Activated CD8-positive, alpha-beta memory T cell treated with anti-CD3 and anti-CD28 coated beads for 1 hour (primary cell): ENCODE measurements at places on chromosomes 6 and 20.

GRCh38 chr20:38117635-38118034 lies 47.4 kb downstream of the TGM2 start:
- no peak for DNase-seq

GRCh38 chr20:19981031-19981451 lies 36.1 kb upstream of the NAA20 start:
- DNase-seq, result no peak

GRCh38 chr6:27839626-27840475 lies 72.3 kb downstream of the OR2B2 start:
- DNase-seq, result no peak

GRCh38 chr6:170177772-170178560 lies 112.9 kb downstream of the DLL1 start:
- DNase-seq, result no peak

- no peak for DNase-seq
Measured at GRCh38 chr6:132937466-132937906, 123.1 kb downstream of the RPS12 start.

DNA sequence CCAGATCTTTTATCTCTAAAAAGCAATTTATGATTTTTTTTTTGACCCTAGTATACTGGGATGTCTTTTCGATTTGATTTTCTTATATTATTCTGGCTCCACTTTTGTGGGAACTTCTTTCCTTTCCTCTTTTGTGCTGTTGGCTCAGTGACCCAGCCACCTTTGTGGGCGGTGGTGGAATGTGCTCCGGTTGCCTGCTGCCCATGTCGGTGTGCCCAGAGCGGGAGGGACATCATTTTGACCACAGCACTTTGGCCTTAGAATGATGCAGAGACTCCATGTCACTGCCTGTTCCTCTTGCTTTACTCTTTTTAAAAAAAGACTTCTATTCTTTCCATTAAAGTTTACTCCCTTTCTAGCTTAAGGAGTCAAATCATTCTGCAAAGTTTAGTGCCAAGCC lies 198.0 kb downstream of the FARS2 start:
- no peak for DNase-seq

DNA sequence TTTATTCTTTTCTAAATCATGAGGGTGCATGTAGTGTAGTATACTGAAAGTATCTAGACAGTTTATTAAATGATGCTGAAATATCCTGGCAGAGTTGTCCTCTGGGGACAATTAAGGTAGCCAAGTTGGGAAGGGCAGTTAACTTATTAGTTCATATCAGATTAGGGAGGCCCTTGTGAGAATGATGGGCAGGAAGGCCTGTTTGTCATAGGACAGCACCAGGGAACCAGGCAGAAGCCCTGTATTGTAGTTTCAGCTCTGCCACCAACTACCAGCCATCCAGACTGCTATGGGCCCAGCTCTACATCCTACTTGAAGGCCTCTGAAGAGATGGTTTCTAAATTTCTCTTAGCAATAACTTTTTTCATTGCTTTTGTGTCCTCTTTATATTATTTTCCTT lies 4.0 kb downstream of the MYLIP start:
- no peak for DNase-seq

DNA sequence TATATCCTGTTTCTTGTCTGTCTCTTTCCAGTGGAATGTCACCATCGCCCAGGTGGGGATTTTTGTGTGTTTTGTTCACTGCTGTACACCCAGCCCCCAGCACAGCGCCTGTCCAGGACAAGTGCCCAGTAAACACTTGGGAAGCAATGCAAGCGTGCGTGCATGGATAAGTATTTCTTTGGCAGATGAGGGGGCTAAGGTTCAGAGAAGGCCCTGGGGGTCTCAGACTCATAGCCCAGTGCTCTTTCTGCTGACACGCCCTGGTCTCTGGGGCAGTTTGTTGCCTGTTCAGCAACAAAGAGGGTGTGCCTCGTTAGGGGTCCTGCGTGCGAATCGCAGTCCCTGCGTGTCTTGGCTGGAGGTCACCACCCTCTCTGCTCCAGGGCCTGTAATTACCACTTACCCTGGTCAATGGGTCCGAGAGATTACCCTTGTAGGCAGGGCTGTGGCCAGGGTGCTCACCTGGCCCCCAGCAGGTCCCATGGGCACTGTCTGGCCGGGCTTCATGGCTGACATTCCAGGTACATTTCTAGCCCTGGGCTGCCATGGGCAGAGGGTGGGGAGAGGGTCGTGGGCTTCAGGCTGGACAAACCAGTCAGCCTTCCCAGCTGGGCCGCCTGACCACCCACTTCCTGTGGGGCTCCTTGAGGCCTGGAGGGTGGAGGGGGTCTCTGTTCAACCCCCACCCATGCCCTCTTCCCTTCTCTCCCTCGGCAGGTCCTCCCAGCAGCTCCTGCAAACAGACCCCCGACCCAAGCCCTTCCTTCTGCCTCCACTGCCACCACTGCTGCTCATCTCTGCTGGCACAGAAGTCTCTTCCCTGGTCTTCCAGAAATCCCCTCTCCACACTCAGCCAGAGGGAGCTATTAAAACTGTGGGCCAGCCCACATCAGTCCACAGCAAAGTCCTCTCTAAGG lies 87.1 kb downstream of the CEBPB start:
- no peak for DNase-seq

DNA sequence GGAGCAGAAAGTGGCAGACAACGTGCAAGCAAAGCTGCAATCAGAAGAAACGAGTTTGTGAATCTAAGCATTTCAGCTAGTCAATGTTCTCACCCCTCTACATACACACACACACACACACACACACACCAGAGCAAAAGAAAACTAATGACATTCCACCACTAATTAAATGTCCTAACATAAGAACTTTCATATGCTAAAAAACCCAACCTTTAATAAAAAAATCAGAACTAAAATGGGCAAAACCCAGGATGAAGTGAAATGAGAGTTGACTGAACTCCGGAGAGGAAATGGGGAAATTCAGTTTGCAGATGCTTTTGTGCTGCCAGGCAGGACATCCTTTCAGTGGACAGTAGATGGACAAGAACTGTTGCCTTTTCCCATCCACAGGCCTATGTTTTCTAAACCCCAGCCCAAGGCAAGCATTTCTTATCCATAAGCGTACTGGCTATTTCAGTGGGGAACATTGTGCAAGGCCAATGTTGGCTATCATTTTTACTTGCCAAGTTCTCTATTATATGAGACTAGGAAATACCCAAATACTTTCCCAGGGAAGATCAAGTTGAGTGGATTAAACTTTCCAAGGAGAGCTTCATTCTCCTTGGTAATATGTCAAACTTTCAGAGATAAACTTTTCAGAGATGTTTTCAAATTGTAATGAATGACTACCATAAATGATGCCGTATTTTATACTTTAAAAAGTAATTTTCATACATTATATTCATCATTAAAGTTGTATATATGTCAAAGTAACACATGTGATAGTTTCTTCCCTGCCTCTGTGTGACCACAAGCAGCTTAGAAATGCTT lies 27.3 kb downstream of the RIN2 start:
- no peak for DNase-seq

DNA sequence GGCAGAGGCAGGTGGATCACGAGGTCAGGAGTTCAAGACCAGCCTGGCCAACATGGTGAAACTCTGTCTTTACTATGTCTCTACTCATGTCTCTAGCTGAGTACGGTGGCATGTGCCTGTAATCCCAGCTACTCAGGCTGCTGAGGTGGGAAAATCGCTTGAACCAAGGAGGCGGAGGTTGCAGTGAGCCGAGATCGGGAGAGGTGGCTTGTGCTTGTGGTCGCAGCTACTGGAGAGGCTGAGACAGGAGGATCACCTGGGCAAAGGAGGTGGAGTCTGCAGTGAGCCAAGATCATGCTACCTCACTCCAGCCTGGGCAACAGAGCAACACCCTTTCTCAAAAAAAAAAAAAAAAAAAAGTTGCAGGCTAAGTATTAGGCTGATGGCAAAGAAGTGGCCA lies 8.0 kb upstream of the WTAP start:
- no peak for DNase-seq

DNA sequence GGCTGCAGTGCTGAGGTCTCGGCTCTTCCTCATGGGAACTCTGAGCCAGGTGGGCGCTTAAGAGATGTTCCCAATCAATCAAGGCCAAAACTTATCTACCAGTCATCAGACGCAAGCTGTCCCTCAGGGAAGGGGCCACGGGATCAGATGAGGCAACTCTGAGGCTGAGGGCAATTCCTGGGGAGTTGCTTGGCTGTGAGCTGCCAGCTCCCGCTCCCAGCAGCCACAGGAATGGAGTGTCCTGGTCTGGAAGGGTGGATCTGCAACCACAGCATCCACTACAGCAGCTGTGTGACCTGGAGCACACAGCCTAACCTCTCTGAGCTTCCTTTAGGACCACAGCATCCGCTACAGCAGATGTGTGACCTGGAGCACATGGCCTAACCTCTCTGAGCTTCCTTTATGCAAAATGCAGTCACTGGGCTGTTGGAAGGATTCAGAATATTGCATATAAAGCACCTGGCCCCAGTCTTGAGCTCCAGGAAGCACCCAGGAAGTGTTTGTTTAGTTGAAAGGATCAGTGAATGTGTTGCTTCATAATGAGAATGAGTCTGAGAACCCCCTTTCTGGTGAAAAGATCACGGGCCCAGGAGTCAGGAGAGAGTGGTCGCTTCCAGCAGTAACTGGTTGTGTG lies 60.9 kb downstream of the TFAP2C start:
- DNase-seq, result no peak

- DNase-seq, result no peak
Measured at GRCh38 chr6:32621372-32621771, 15.8 kb upstream of the HLA-DQA1 start.

- no peak for DNase-seq
Measured at GRCh38 chr6:11769244-11769643, 9.4 kb downstream of the ADTRP start.

GRCh38 chr6:157988700-157989063 lies 7.0 kb downstream of the SYNJ2 start:
- no peak for DNase-seq

DNA sequence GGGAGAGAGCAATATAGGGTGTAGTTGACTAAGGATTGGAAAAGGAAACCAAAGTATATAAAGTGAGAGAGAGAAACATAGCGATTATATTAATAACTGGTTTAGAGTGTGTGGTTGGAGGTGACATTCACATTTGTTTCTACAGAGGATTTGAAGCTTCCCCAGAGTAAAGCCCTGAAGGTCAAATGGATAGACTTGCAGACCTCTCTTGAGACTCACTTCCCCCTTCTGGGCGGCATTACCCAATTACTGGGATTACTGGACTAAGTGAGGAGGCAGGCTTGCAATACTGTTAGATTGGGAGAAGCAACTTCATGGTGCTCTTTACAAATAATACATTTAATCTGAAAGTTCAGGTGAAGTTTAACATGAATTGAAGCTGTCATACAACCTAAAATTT lies 10.7 kb downstream of the FIG4 start:
- DNase-seq, result no peak

DNA sequence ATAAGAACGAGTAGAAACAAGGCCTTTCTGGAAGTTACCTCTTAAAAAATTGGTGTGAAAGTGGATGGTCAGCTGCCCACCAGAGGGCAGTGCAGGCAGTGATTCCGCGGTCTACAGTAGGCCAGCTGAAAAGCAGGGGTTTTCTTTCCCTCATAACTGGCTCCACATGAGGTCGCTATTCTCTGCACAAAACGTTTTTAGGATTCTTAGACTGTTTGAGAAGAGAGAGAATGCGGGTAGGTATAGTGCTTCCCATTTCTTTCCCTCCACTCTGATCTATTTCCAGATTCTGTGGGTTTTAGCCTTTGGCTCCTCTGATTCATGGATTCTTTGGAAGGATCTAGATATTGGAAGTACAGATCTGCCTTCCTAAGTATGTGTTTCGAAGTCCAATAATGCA lies 14.2 kb downstream of the FIG4 start:
- DNase-seq, result peak; percentile 36

- no peak for DNase-seq
Measured at GRCh38 chr6:109091314-109092024, 3.2 kb downstream of the SESN1 start.

DNA sequence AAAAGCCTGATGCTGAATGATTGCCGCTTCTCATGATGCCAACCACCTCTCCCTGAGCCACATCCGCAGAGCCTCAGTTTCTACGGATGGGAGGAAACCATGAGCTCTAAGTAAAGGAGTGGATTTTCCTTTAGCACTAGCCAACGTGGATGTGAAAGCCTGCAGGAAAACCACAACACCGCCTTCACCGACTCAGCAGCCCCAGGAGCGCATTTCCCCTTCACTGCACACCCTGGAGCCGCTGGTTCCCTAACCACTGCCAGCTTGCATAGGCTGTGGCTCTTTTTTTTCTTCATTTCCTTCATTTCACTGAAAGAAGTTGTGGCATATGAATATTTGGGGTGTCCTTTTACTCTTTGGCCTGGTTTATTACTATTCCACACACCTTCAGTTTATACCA lies 50.5 kb upstream of the SSTR4 start:
- DNase-seq, result no peak

- no peak for DNase-seq
Measured at GRCh38 chr6:37867756-37868446, 48.4 kb downstream of the ZFAND3 start.

GRCh38 chr6:20186981-20187380 lies 25.3 kb downstream of the MBOAT1 start:
- DNase-seq, result no peak

- DNase-seq, result no peak
Measured at GRCh38 chr6:99096170-99096569, 148.4 kb upstream of the FBXL4 start.

DNA sequence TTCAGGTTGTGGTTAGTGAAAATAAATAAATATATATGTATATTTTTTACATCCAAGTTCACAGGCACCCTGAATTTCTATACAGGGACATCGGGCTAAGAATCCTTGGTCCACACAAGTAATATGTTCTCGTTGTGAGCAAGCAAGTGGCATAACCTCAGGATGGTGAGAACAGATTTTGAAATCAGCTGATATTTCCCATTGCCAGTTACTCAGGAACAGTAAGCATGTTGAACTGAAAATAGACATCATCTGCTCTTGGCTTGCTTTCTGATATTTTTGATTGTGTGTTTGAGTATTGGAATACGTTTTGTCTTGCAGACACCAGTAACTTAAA lies 87.7 kb downstream of the TRMT6 start:
- no peak for DNase-seq

DNA sequence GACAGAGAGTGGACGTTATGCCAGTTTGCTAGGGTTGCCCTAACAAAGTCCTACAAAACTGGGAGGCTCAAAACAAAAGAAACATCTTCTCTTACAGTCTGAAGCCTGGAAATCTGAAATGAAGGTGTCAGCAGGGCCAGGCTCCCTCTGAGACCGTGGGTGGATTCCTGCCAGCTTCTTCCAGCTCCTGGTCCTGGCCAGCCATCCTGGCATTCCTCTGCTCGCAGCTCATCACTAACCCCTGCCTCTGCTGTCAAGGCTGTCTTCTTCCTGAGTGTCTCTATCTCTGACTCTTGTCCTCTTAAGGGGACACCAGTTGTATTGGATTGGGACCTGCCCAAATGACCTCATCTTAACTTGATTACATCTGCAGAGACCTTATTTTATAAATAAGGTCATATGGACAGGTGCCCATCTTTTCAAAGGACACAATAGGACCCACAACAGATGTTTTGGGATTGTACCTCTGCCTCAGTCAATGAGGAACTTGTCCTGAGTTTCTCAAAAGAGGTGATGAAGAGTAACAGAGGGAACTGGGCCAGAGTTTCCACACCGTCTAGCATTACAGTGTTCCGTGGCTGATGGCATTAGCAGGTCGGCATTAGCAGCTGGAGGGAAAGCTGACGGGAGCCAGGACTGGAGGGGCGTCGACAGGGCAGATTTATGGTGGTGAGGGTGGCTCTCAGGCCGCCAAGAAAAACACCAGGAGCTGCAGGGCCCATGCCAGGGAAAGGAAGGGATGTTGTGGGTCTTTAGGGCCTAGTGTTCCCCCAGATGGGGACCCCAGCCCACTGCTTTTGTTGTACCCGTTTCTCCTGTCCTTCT lies 157.3 kb downstream of the TBXT start:
- no peak for DNase-seq

GRCh38 chr20:36656733-36657132 lies 10.7 kb upstream of the SLA2 start:
- no peak for DNase-seq
